GM23248 (cell line): ENCODE measurements at places on chromosomes 6 and 20. TPM values are rescaled to one million over a fixed set of nuclear protein-coding genes. Genes with fewer than 3 reads are reported as not detected.
A peak's percentile ranks its signal among the peaks of the same experiment; 100 is the strongest.

- no peak for DNase-seq
Measured at GRCh38 chr20:36538026-36538722, 3.1 kb upstream of the MYL9 start.

GRCh38 chr20:33132513-33133372 is 35.2 kb upstream of the BPIFA2 start:
- peak; percentile 39 for DNase-seq

- DNase-seq: peak; percentile 51
Measured at GRCh38 chr20:36035745-36036144, 67.4 kb downstream of the CNBD2 start.

Gene CFB
- 4.4 and 7.3 TPM in 2 replicates for total RNA-seq

Gene E2F1
- 9.0 and 12.9 TPM in 2 replicates for total RNA-seq

Gene HTR1E
- total RNA-seq: not detected in 2 replicates
